ENCODE measurements at places on chromosomes 2 and 18.

DNA sequence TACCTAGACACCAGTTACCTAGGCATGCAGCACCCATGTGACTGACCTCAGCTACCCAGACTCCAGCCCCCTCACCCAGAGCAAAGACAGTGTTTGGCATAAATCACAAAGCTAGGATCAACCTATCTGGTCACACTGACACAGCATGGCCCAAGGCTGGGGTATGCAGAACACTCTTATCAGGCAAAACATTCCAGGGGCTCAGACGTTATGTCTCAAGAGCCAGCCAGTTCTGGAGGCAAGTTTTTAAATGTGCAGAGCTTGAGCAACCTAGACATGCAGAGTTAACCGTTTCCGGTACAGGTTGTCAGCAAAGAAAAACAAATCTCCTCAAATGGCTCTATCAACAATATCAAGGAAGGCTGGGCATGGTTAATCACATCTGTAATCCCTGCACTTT lies 92.8 kb downstream of the AP1S3 start:
- DNase-seq: no peak

DNA sequence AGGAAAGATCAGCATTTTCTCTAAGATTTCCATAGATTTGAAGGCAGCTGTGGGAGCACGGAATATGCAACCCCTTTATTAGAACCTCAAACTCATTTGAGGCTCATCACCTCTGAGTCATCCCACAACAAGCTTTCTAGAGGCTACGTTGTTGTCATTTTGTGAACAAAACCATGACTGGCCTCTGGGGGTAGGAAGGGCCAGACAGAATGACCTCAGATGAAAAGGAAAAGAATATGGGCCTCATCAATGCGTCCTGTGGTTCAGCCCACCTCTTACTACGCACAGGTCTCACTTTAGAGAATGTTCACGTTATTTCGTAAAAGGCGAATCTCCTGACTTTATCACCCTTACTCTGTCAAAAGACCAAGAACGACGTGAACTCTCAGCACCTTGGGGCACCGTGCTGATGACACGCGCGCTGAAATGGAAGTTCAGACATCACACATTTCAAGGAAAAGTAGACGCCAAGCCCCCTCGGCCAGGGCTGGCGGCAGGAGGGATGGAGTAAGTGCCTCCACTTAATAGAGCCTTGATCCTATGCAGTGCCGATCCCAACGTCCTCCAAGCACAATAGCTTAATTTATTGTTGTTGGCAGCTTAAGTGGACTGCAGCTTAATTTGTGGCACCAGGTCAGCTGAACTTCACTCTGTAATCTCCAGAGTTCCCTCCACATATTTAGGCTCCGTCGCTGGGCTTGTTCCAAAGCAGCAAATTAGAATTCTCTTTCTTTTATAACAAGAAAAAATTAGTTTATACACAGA lies 208.3 kb downstream of the EIPR1 start:
- no peak for DNase-seq

- no peak for DNase-seq
Measured at GRCh38 chr2:201004370-201004769, 40.9 kb upstream of the ORC2 start.

DNA sequence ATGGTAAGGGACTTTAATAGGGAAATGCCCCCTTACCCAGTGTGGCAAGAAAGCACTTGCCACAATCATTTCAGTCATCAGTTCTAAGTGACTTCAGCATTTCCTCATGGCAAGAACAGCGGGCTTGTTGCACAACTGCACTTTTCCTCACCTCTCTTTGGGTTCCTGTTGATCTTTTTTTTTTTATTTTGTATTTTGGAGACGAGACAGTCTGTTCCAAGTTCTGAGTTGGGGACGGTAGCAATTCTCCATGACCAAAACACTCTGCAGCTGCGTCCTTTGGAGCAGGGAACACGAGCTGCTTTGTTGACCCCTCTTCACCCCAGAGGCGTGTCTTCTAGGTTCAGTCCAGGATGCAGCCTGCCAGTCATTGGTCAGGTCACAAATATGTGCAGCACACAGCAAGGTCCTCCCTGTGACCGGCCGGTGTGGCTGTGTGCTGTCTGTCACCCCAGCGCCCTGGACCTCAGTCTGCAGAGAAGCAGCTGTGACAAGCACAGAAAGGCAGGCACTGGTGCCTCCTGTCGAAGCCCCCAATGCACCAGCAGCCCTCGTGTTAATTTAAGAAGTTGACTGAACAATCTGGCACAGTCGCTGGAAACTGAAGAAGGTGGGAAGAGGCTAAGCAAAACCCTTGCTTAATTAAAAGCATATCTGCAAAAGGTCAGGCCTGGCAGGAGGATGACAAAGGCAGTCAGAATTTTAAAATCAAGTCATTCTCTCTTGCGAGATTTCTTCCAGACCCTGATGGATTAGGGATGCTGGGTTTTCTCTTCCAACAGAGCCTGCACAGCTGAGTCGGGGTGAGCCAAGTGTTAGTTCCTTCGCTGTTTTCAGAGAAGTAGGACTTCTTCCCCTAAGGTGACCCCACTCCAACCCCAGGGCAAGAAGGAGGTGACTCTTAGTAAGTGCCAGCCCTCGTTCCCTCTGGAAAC lies 96.7 kb upstream of the COPS8 start:
- DNase-seq: no peak

- no peak for DNase-seq
Measured at GRCh38 chr18:45173327-45173726, 441.9 kb upstream of the SLC14A2 start.

GRCh38 chr2:226325526-226325925 lies 474.1 kb downstream of the IRS1 start:
- DNase-seq: no peak

- no peak for DNase-seq
Measured at GRCh38 chr2:162298669-162299335, 19.7 kb downstream of the IFIH1 start.

DNA sequence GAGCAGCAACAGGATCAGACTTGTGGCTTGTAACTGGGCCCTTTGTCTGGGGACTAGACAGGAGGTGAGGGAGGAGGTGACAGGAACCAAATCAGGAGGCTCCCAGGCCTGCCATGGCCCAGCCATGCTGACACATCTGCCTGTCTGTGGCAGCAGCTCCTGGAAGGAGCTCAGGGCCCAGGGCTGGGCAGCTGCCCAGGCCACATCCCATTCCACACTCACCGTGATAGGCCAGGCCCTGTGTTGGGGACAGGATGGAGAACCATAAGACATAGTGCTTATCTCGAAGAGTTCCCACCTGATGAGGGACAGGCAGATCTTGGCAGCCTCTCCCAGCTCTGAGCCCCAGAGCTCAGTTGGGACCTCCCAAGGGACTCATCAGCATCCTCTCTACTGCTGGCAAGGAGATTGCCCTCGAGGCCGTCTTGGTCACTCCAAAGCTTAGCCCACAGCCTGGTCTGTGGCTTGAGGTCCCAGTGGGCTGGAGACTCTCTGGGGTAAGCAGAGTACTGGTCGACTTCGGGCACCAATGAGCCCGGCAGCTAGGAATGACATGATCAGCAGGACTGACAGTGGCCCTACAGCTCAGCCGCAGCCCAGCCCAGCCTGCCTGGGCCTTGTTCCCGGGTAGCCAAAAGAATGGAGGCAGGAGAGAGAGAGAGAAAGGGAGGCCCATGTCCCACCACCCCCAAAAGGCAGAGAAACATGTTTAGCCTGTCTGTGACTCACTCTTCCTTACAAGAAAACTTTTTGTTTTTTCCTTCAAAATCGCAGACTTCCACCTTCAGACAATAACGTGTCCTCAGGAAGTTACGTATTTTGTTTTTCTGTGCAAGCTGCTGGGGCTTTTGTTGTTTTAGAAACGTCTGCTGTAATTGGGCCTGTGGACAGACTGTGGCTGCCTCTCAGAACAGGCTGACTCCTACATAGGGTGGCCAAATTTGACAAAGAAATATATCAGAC lies 82.1 kb downstream of the HS1BP3 start:
- DNase-seq: no peak

DNA sequence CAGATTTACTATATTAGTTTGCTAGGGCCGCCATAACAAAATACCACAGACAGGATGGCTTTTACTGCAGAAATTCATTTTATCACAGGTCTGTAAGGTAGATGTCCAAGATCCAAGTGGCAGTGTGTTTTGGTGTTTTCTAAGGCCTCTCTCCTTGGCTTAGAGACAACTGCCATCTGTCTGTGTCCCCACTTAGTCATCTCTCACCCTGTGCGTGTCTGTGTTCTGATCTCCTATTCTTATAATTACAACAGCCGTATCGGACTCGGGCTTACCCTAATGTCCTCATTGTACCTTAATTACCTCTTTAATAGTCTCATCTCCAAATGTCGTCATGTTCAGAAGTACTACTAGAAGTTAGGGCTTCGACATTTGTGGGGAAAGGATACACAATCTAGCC lies 362.3 kb upstream of the CDH19 start:
- DNase-seq: no peak

DNA sequence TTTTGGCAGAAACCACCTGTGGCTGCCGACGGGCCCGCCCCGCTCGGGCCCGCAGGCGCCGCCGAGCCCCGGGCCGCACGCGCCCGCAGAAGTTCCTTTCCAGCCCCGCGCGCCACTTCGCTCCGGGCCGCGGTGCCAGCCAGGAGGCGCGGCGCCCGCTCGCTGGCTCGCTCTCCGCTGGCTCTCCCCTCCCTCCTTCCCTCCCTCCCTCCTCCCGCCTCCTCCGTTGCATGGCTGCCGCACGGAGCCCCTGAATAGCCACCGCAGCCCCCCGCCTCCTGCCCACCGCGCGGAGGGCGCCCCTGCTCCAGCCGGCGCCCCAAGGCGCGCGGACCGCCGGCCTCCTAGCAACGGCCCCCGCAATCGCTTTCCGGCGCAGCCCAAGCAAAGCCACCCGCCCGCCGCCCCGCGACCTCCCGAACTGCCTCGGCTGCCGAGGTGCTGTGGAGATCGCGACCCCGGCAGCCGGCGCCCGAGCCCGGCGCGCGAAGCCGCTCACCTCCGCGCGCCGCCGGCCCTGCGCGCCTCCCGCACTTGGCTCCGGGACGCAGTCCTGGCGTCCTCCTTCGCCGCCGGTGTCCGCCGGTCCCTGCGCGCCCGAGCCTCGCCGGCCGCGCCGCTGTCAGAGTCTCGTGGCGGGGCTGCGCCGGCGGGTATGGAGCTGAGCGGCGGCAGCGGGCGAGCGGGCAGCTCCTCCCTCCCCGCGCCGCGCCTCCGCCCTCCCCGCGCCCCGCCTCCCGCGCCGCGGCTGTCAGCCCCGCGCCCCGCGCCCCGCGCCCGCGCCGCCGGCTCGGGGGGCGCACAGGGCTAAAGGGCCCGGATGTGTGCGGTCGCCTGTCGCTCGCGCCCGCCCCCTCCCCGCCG lies at the start of gene ZBTB7C:
TSS of gene ZBTB7C (minus strand) at position 657 of the 864 bp plus-strand sequence.
- DNase-seq: peak; percentile 37

DNA sequence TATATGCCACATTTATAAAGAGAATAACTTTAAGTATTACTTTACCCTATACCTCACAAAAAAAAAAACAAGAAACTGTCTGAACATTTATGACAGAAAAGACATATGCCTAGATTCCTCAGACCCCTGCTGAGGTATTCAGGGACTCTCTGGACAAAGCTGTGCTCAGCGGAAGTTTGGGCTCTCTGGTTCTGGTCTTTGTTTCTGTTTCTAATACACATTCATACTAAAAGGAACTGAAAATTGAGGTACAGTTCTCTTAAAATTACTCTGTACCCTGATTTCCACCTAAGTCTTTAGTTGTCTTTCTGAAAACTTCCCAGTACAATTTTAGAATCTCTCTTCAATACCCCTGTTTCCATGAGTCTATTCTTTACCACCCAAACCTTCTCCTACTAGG lies 160.3 kb downstream of the IKZF2 start:
- no peak for DNase-seq

DNA sequence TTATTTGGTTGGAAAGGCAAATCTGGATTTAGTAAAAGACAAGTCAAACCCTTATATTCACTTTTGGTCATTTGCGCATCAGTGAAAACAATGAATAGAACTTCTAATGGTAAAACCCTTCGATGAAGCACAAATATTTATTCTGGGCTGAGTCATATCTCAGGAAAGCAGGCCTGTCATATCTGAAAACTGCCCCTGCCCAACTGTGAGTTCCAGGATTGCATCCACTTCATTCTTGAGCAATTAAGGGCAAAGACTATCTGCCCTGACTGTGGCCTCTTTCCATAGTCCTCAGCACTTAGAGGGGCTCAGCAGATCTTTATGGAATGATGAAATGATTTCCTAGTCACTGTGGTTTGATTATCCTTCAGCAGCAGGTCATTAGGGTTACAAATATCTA lies 795.2 kb upstream of the ID2 start:
- DNase-seq: no peak

GRCh38 chr18:54222922-54223567 lies 1.4 kb downstream of the MBD2 start:
- DNase-seq: no peak

DNA sequence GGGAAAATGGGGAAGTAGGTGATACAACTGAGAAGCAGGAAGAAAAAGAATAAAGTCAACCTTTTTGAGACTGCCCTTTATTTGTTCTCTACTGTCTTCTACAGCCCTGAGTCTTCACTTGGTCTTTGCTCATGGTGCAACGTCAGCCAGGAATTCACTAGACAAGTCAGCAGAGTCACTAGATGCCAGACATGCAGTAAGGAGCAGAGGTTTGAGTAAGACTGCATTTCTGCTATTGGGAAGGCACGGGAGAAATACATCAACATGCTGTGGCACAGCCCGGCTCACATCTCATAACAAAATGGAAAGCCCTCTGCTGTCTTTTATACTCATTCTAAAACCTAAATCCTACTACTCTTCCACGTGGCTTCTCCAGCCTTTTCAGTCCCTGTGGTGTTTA lies 67.1 kb downstream of the PRELID3A start:
- DNase-seq: no peak

DNA sequence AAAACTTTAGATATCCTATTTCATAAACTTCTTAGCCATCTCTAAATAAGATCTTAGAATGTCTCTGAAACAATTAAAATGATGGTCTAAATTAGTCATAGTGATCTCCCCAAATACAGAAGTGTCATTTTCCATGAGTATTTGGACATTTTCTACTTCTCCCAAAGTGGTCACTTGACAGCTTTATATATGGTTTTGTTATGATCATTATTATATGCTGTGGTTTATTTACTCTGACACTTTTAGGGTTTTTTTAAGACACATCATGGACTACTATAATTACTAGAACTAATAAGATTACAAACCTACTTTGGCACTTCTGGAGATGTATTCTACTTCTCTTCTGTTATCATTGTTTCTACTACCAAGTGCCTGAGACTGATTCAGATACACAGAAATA lies 47.1 kb downstream of the SLC25A12 start:
- no peak for DNase-seq

- no peak for DNase-seq
Measured at GRCh38 chr2:169366066-169366465, 3.7 kb upstream of the LRP2 start.

GRCh38 chr2:50782543-50782942 lies 249.4 kb downstream of the NRXN1 start:
- no peak for DNase-seq

DNA sequence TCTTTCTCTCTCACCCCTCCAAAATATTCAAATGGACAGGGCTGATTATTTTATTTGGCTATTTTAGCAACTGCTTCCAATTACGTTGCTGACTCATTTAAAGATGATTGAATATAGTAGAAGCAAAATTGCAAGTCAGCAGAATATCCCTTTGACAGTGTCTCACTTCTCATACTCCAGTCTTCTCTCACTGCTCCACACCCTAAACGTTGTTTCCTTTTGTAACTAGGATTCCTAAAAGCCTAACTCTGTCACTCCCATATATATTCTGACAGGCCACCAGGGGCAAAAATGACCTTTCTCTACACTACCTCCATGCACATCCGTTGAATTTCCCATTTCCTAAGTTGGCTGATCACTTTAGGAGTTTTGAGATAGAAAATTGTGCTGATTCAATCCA lies 351.1 kb downstream of the RND3 start:
- no peak for DNase-seq

GRCh38 chr2:151118269-151118668 lies 143.4 kb downstream of the RBM43 start:
- DNase-seq: no peak

- no peak for DNase-seq
Measured at GRCh38 chr2:22887845-22888244, 497.1 kb upstream of the KLHL29 start.
